Activated naive CD8-positive, alpha-beta T cell treated with anti-CD3 and anti-CD28 coated beads, Interleukin-2, amount 50 U/mL, for 16 hours (primary cell): ENCODE measurements at places on chromosomes 12 and 14.

GRCh38 chr12:27808841-27809240 lies 28.8 kb upstream of the MANSC4 start:
- DNase-seq = no peak

DNA sequence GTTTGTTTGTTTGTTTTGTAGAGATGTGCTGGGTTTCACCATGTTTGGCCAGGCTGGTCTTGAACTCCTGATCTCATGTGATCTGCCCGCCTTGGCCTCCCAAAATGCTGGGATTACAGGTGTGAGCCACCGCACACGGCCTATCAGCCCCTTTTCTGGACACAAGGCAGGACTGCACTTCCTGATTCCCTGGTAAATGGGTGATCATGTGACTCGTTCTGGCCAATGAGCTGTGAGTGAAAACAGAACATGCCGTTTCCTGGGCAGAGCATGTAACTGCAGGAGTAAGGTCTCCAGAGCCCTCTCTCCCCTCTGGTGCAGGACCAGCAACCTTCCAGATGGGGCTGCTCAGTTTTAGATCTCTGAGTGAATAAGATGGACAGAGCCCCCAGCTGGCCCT lies 92.7 kb downstream of the ITPK1 start:
- no peak for DNase-seq

DNA sequence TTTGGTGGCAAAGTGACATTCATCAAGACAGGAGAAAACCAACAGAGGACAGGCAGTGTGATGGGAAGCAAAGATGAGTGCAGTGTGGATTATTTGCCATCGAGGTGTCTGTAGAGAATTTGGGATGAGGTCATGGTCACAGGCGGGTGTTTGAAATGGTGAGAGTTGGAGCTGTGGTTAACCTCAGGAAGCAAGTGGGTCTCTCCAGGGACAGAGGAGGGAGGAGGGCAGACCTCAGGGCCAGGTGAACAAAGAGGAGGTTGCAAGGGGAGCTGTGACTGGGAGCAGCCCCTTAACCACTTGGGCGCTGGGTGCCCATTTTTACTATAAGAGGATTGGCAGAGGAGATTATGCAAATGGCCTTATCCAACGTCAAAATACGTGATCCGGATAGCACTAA lies 7.0 kb downstream of the FZD10 start:
- no peak for DNase-seq

DNA sequence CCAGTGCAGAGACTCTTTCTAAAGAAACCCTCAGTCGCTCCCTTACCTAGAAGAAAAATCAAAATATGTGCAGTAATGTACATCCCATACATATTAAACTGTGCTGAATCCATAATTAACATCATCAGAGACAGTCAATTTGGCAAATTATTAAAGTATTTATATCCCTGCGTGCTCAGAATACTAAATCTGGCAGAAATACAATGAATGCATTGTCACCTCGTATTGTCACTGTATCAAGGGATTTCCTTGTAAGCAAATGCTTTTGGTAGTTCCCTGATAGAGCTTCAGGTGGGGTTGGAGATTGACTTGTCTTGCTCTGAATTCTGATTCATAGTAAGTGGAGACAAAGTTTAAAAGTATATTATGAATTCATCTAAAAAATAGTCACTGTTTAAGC lies 319.1 kb downstream of the PPFIA2 start:
- DNase-seq = no peak

DNA sequence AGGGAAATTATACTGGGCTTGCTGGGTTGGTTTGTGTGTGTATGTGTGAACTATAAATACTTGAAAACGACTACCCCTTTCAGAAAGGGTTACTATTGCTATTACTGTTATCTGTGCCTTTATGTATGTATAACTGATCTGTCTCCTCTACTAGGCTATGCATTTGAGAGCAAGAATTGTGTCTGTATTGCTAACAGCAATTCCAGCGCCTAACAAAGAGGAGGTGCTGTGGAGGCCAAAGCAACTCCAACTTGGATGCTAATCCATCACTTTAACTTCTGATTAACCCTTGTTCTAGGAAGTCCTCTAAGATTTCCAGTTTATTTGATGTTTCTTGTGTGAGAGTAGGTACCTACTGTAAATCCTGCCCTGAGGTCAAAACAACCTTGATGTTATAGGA lies 313.9 kb downstream of the PCNX1 start:
- no peak for DNase-seq

DNA sequence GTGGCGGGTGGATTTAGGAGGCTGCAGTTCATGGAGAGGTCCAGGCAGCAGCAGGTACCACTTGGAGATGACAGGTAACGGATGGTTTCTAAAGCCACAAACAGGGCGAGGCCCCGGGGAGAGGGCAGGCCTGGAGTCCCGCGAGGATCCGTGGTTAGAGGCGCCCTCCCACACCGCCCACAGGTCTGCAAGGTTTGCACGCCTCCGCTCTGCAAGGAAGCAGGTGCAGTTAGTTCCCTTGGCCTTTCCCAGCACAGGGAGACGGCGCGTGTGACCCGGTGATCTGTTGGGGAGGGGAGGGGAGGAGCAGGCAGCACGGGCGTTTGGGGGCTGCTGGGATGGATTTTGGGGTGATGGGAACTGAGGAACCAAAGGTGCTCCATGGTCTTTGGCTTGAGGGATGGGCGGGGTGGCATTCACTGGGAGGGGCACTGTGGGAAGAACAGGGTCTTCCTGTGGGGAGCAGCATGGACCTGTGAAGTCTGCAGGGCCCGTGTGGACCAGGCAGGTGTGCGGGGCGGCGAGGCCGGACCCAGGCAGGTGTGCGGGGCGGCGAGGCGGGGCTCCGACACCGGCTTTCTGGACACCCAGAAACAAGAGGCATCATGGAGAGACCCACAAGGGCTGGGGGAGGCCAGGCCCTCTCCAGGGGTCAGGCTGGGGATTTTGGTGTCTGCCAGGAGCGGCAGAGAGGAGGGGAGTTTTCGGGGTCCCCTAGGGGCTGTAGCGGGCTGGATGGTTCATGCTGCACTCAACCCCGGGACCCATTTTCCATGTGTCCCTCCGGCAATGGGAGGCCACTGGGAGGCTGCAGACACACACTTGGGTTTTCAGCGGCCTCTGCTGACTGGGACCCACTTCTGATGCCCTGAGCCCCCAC lies 29.1 kb downstream of the NOC4L start:
- DNase-seq = no peak

DNA sequence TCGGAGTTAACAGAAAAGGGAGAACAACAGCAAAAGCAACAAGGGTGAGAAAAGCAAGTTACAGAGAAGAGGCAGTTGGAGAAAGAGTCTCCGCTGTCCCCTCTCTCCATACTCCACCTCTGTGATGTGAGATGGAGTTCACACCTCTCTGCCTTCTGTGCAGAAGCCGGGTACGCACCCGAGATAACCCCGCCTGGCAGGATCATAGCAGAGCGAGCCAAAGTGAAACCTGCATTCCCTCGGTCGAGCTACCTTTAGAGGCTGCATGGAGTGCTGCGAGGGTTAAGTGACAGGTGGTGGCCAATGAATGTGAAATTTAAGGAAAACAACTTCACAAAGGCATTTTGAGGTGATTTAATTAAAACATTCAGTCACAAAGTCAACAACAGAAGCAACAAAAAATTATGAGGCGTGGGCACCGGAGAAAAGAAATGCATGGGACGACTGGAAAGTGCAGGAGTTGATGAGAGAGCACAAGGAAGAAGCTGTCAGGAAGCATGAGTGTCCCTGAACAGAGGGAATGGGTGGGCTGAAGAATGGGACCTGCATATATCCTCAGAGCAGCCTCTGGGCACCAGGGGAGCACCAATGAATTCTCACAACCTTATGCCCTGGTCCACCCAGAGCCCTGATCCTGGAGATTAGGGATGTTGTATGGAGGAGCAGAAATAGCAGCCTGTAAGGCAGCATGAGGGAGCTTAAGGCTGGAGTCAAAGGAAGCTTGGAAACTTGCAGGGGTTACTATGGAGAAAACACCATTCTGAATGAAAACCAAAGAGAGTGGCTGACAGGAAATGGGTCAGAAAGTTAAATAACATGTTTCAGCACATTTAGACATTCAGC lies 208.3 kb downstream of the EMP1 start:
- no peak for DNase-seq

GRCh38 chr12:726281-727140 lies 25.9 kb upstream of the WNK1 start:
- no peak for DNase-seq

GRCh38 chr12:68121143-68121542 lies 38.4 kb downstream of the IFNG start:
- no peak for DNase-seq

- no peak for DNase-seq
Observed at GRCh38 chr14:67733616-67734015, 31.9 kb downstream of the RDH12 start.

- DNase-seq = no peak
Observed at GRCh38 chr12:99997806-99998205, 13.1 kb upstream of the ANKS1B start.

DNA sequence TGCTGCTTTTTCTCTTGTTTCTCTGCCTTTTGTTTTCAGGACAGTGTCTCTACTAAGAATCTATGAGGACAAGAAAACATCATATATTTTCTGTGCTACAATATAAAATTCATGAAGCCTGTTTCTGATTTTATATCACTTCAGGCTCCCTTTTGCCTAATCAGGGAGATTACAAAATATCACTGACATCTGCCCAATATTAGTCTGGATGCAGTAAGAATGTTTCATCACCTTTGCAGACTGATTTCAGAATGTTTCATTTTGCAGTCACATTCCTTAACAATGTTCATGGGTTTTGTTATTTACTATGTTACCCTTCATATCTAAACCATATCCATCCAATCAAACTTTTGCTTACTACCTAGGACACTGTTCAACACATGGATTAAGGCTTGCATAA lies 491 bp upstream of the CLEC6A start:
- DNase-seq = no peak
